Stimulated activated CD4-positive, alpha-beta T cell treated with anti-CD3 and anti-CD28 coated beads, Interleukin-15, amount 100 ng/mL, for 48 hours (primary cell): ENCODE measurements at places on chromosomes 11 and 22.
A peak's percentile ranks its signal among the peaks of the same experiment; 100 is the strongest.

- no peak for DNase-seq
These were observed 913.4 kb upstream of the RAG2 start for GRCh38 chr11:37511425-37511933.

DNA sequence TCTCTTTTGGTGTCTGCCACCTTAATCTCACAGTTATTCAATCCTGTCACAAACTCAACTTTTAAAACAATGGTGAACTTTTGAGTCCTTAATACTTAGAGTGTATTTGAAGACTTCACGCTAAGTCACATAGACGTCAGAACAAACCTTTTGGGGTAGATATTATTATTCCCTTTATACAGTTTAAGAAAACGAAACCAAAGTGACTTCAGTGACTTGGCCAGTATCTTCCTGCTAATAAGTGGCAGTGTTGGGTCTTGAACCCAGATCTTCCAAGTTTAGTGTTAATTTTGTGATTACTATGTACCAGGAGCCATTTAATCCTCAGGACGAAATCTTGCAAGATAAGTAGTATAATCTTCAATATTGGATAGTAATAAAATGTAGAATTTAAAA is 691 bp downstream of the CEP295 start:
- no peak for DNase-seq

DNA sequence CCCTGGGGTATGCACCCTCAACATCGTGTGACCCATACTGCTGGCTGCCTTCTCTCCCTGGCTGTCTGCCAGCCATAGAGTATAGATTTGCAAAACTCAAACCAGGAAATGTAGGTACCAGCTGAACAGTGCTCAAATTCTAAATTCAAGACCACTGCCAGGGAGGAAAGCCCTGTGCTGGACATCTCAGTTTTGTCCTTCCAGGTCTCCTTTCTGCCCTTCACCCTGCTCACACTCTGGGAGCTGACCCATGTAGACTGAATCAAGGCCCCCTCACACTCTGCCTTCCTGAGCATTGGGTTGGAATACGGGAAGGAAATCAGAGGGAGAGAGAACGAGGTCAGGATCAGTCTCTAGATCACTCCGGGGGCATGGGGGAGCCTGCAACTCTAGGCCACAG is 12.4 kb upstream of the DRD2 start:
- no peak for DNase-seq

GRCh38 chr22:27424319-27424718 is 377.2 kb downstream of the MN1 start:
- DNase-seq = no peak

- DNase-seq = no peak
These were observed 11.1 kb downstream of the OR5B3 start for GRCh38 chr11:58395581-58395980.

DNA sequence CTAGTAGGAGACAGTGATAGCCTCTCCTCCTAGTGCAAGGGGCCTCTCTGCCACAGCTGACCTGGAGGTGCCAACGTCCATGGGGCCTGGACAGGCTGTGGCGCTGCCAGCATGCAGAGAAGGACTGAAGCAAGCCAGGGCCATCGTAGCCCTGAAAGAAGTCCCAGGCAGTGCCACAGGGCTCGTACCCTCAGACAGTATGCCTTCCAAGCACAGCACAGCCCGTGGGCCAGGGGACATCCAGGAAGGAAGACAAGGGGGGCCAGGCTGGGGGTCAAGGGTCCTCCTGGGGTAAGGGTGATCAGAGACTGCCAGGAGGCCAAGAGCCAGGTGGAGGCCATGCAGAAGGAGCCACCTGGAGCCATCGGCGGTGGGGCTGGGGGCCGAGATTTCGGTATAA is 20.4 kb upstream of the MOB2 start:
- no peak for DNase-seq

DNA sequence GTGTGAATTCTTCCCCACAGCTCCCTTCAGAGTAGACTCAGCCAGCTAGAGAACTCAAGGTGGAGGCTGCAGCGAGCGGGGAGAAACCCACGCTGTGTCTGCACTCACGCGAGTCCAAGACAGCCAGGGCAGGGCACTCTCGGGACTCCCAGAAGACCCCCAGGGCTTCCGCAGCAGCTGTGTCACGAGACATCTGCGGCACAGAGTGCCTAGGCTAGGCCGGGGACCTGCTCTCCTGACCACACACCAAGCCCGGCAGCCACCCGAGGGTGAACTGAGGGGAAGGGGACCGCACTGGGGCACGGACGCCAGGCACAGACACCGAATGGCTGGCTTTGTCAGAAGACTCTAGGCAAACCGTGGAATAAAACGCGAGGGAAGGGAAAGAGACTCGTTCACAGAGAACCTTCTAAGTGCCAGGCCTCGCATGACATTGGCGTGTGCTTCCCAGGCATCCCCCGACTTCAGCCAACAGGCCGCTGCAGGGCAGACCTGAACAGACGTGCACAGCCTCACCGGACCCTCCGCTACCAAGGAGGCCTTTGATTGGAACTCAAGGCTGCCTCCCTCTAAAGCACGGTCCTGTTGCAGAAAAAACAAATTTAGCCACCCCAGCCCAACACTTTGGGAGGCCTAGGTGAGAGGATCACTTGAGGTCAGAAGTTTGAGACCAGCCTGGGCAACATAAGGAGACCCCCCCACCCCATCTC is 18.2 kb upstream of the MOB2 start:
- no peak for DNase-seq

GRCh38 chr11:120378474-120378873 is 42.3 kb downstream of the ARHGEF12 start:
- no peak for DNase-seq

- no peak for DNase-seq
These were observed 54.9 kb downstream of the ARHGAP8 start for GRCh38 chr22:44807232-44807631.

DNA sequence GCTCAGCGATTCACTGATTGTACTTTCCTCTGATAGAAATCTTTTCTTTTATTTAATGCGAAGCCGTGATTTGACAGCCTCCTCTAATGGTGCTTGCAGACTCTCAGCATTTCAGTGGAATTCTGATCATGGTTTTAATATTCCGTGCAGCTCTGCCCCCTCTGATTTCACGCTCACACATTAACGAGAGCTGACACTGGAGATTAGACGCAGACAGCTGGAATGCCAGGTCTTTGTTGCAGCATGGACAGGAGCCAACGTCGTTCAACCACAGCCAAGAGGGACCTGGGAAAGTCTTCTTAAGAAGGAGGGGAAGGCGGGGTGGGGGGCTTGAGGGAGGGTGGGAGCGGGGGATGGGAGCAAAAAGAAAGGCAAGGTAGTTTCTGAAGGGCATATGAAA is 186.4 kb downstream of the BLID start:
- DNase-seq = no peak

GRCh38 chr22:48306284-48306683 is 1521.4 kb downstream of the BRD1 start:
- DNase-seq = no peak

- no peak for DNase-seq
These were observed 113.8 kb upstream of the THY1 start for GRCh38 chr11:119536801-119537200.

- DNase-seq = no peak
These were observed at the start of gene C1QTNF4 for GRCh38 chr11:47593934-47594855. Gene C1QTNF4, minus strand, starts transcription at chr11:47594411. Its CDS starts 3,601 bp downstream, at chr11:47590810.

- DNase-seq = peak; percentile 3
These were observed 6.7 kb upstream of the CAPRIN1 start for GRCh38 chr11:34044664-34045485.

DNA sequence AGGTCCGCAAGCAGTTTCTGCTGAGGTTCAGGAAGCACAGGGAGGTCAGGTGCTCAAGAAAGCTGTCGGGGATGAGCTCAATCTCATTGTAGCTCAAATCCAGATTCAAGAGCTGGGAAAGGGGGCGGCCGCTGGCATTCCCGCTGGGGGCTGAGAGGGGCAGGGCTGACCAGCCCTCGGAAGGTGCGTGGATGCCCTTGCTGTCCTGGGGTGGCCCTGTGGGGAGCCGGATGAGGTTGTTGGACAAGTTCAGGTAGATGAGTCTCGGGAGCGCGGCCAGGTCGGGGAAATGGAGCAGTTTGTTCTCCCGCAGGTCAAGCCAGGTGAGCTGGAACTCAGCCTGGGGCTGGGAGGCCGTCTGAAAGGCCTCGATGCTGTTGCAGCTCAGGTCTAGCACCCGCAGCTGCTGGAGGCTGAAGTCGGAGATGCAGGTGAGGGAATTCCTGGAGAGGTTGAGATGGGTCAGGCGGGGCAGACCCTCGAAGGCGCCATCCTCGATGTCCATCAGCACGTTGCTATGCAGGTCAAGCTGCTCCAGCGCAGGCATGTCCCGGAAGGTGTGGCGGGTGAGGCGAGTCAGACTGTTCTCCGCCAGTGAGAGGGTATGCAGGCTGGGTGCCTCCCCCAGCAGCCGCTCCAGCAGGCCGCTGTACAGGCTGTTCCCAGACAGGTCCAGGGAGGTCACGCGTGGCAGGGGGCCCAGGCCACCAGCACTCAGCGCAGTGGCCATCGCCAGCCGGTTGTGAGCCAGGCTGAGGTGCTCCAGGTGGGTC is 9.8 kb downstream of the LRRC32 start:
- no peak for DNase-seq

DNA sequence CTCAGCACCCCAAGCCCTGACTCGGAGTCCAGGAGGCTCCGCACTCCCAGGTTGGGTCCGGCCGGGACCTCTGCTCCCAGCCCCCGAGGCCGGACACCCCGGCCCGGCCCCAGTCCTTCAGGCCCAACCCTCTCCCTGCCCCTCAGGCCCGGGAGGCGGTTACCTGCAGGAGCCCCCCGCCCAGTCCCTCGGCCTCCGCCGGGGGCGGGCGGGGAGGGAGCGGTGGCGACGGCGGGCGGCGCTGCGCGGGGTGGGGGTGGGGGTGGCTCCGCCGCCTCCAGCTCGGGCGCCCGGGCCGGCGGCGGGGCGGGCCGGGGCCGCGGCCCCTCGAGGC is 310 bp downstream of the TCF20 start:
- DNase-seq = no peak

- no peak for DNase-seq
These were observed 23.2 kb downstream of the KMT5B start for GRCh38 chr11:68189888-68190287.

GRCh38 chr22:43955883-43956782 is 891 bp downstream of the SAMM50 start:
- DNase-seq = no peak

DNA sequence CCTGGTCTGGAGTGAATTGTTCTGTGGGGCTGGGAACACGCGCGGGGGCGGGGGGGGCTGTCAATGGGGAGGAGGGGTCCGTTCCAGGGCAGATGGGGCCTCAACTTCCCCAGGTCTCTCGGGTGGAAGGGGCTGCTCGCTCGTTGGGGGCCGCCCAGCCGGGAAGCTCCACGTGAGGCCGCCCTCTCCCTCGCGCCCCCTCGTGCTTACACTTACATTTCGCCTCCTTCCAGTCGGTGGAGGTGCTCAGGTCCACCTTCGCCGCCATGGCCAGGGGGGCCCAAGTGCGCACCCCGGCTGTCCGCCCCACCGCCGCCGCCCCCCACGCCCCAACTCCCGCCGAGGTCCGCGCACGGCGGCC is 452 bp downstream of the MACROD1 start:
- no peak for DNase-seq

DNA sequence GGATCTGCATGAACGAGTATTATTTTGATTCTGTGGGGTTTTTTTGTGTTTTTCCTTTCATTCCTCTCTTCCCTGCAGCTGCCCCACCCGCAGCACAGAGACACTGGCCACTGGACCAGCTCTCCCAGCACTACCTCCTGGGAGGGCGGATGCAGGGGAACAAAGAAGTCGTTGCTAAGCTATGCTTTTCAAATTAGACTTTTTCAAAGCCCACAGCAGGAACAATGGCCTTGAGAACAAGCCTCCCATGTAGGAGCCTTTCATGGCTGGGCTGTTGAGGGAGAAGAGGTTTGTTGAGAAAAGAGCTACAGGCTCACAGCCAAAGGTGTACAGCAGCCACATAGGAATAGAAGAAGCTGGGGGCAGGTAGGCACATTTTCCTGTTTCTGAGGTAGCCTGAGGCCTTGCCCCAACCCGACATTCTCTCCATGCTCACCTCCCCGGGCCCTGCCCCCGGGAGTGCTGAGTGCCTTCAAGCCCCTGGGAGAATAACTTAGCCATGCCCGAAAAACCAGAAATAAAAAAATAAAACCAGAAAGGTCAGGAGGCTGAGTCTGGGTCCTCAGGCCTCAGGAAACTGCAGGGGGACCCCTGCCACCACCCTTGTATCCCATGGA is 20.5 kb upstream of the SYT12 start:
- no peak for DNase-seq

DNA sequence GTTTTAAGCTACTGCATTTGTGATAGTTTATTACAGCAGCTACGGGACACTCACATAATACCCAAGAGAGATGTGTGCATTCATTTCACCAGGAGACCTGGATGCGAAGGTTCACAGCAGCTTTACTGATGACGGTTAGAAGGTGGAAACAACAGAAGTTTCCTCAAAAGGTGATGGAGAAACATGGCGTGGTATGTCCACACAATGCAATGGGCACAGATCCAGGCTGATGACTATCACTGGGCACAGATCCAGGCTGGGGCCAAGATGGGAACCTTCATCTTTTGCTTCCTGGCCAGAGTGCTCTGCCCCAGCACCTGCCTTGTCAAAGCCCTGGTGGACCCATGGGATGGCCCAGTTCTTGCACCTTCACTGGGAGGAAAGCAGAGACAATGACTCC is 30.6 kb upstream of the RFPL3 start:
- no peak for DNase-seq

- no peak for DNase-seq
These were observed 8.1 kb upstream of the TOP3B start for GRCh38 chr22:21990445-21991303.

GRCh38 chr11:18578975-18579598 is 9.4 kb downstream of the UEVLD start:
- no peak for DNase-seq

DNA sequence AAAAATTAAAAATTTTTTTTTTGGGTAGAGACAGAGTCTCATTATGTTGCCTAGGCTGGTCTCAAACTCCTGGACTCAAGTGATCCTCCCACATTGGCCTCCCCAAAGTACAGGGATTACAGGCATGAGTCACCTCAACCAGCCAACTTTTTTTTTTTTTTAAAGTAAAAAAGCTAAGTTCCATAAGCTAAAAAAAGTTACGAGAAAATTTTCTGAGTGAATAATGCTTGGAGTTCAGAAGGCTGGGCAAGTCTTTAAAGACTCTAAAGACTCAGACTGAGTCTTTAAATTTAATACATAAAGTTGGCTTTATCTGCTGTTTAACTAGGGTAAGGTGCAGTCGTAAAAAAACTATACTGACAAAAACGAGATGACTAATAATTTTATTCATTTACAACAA is 5.6 kb downstream of the DDX6 start:
- no peak for DNase-seq

- no peak for DNase-seq
These were observed 52.8 kb downstream of the WT1 start for GRCh38 chr11:32382339-32383049.
